Stimulated activated CD8-positive, alpha-beta memory T cell treated with anti-CD3 and anti-CD28 coated beads, Interleukin-4, amount 100 ng/mL, for 48 hours (primary cell): ENCODE measurements at places on chromosomes 2 and 18.

DNA sequence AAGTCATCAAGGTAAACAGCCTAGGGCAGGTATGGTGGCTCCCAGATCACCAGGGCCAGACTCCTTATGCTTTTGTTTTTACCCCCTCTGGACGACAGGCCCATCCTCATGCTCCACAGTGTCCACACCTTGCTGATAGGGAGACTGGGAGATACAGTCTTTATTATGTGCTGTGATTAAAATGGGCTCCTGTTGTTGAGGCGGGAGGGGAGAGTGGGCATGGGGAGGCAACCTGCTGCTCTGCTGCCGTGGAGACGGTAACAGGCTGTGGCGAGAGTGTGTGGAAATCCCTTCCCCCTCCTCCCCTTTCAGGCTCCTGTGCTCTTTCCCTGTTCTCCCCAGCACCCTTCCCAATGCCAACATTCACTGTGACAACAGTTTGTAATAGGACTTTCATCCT lies 38.2 kb upstream of the PNO1 start:
- DNase-seq: no peak

GRCh38 chr2:217016796-217017419 lies 157.0 kb upstream of the TNP1 start:
- no peak for DNase-seq

GRCh38 chr2:44061469-44061868 lies 65.7 kb upstream of the LRPPRC start:
- DNase-seq: no peak

GRCh38 chr2:170227507-170227947 lies 49.6 kb downstream of the MYO3B start:
- DNase-seq: no peak

DNA sequence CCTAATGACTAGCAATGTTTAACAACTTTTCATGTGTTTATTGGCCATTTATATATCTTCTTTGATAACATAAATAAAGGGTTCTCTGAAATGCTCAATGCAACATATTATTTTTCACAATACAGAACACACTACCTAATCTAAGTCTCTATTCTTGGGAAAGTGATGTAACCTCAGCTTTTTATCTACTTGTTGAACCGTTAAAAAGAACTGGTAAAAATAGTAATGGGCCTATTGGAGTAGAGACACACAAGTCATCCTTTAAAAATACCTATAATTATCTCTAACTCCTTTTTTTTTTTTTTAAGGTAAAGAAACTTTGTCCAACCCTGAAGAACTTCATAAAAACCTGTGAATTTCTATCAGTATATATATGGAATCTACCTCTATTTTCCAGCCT lies 1067.7 kb upstream of the CELF4 start:
- DNase-seq: no peak

- no peak for DNase-seq
Measured at GRCh38 chr2:75284345-75284744, 85.0 kb upstream of the TACR1 start.

DNA sequence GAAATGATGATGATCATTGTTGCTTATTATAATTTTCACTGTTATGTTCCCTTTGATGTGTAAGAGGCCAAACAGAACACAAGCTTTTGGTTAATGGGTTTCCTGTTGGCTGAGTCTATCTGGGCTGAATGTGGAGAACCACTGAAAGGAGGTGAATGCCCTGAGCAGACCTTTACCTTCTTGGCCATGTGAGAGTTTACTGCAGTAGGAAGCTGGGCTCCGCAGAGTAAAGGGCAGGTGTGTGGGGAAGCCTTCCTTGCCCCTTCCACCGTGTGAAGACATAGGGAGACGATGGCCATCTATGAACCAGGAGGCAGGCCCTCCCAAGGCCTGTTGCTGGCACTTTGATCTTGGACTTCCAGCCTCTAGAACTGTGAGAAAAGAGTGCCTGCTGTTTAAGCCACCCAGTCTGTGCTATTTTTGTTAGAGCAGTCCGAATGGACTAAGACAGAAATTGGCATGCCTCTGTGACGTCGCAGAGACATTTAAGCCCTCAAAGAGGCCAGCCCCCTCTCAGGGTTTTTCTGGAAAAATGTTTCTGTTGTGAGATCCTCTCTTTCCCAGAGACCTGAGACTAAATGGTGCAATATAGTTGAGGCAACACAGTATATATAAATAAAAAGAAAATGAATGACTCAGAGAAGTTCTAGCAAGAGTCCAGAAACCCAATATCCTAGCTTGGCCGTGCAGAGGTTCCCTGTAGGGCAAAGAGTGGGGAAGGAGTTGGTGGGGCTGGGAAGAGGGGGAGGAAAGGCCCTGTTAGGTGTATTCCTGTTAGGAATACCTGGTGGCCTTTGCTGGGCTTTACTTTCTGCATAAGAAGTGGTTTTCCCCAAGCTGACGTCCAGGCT lies 121.9 kb upstream of the LGALSL start:
- no peak for DNase-seq

DNA sequence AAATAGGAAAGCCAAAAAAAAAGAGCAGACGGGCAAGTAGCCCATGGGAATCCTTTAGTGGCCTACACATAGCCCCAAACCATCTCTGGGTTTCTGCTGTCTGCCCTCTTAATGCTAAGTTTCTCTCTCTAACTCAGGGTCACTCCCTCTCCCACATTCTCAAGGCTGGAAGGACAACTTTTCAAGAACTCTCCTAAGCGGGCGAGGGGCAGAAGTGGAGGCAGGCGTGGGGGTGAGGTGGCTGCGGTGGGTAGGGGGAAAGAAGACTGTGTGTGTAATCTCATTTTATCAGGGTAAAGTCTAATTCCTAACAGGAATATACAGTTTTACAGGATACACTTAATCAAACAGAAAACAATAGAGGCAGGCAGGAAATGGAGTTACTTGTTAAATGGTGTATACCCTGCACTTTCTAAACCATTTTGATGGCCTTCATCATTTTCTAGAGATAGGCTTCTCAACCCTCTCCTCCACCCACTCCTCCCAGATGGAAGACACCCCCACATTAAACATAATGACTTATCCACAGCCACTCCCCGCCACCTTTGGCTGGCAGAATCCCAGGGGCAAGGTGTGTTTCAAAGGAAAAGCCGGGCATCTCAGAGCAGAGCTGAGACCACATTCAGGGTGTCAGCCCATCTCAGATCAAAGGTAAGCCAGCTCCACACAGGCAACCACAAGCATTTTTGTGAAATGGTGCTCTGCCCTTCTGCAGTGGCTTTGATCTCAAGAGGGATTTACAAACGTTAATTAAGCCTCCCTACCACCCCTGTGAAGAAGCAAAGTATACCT lies 6.8 kb downstream of the SMAD7 start:
- peak; percentile 22 for DNase-seq

DNA sequence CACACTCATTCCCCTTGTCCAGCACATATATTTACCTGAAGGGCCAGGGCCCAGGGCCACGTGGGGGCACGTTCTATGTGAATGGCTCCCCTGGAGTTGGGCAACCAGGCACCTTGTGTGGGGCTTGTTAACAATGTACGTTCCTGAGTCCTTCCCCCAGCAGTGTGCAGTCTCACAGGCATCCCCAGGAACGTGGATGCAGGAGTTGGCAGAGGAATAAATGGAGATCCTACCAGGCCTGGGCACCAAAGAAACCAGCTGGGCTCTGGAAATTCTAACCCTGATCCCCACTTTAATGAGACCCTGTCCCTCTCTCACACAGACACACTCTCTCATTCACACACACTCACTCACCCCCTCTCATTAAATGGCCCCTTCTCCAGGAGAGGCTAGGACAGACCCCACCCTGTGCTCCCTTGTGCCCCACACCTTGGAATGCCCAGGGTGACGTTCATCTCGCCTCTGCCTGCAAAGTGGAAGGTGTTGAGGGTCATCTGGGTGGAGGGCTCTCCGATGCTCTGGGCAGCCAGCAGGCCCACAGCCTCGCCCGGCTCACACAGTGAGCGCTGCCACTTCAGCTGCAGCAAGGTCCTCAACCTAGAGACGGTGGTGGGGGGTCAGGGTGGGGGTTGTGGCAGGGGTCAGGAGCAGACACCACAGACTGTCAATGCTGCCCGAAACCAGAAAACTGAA lies 65.6 kb downstream of the POLR1A start:
- no peak for DNase-seq

- DNase-seq: no peak
Measured at GRCh38 chr2:209526561-209526960, 102.7 kb downstream of the MAP2 start.

DNA sequence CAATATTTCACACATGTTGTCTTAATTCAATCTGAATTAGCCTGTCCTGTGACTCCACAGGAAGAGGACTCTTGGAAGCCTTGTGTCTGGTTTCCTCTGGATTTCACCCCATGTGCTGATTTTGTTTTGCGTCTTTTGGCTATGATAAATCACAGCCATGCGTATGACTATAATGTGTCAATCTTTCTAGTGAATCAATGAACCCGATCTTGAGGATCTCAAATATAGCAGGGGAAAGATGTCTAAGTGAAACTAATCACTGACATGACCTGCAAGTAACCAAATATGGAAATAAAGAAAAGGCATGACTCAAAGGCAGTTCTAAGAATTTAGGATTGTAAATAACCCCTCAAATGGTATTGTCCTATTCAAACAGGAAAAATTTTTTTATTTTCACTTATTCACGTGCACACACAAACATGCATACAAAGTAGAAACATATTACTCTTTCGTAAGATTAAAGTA lies 8.2 kb downstream of the WDFY1 start:
- DNase-seq: no peak

GRCh38 chr2:42567364-42567763 lies 1.1 kb upstream of the MTA3 start:
- no peak for DNase-seq

DNA sequence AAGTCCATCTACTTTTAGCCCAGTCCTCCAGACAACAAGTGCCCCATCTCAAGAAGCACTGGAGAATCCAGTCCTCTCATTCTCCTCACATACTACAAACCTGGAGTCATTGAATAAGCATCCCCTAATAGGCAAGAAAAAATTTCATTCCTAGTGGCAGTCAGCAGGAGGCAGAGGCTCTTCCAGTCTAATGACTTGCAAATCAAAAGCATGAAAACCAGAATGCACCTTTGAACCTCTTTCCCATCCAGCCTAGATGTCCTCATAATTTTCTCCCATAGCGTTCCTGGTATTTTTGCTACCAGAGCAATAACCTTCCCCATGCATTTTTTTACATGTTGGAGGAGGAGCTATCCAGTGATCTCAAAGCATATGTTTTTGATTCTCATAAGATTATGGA lies 252.6 kb downstream of the TTC32 start:
- no peak for DNase-seq

GRCh38 chr2:98577313-98577712 lies 31.0 kb downstream of the COA5 start:
- DNase-seq: peak; percentile 12
